Activated T-helper 17 cell treated with anti-CD3 and anti-CD28 coated beads, Interleukin-2, amount 50 U/mL, for 72 hours (primary cell): ENCODE measurements at places on chromosomes 5 and 9. TPM values are rescaled to one million over a fixed set of nuclear protein-coding genes. Genes with fewer than 3 reads are reported as not detected.

GRCh38 chr5:107812570-107813141, 141.9 kb upstream of the EFNA5 start:
- ATAC-seq: no peak

DNA sequence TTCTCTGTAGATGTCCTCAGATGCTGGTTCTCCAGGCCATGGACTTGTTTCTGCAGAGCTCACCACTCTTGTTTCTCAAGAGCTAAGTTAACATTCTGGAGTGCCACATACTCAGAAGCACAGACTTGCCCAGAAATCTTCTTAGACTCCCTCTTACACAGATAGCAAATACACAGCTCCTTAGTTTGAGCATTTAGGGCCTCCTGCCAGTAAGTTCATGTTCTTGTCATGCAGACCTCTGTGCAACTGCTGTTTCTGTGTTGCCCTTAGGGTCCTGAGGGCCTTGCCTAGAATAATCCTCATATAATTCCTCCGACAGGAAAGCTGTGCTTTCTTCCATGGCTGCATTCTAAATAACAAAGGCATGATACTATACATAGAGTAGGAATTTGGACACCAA, 1.3 kb upstream of the PTPDC1 start:
- ATAC-seq: no peak

The FRMPD1 gene
- total RNA-seq: not detected

DNA sequence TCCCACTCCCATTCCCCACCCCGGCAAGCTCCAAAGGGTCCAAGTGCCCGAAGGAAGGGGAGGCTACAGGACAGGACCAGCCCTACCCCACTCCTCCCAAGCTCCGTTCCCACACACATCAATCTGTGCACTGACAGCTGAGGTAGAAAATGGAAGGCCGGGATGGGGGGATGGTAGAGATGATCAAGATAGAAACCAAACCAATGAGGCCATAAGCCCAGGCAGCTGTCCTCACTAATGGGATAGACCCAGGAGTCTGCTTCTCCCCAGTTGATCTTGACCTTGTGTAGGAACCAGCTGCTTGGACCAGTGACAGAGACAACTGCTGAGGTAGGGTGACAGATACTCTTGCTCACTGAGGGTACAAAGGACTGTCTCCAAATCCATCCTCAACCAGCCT, 38.6 kb downstream of the B4GALT1 start:
- ATAC-seq: no peak

The NPR2 gene
- 11.1 TPM for total RNA-seq

The ZNF608 gene
- not detected for total RNA-seq

The ROPN1L gene
- 0.66 TPM for total RNA-seq

DNA sequence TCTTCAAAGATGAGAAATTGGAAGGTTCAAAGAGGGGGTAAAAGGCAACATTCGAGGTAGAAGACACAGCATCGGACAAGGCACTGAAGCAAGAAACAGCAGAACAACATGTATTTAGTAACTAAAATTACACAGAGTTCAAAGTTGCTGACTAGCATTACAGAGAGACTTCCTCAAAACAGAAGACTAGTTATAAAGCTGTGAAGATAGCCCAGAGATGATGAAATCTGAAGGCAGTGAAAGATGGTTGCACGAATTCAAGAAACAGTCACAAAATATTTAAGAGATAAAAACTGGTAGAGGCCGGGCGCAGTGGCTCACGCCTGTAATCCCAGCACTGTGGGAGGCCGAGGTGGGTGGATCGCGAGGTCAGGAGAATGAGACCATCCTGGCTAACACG, 16.3 kb downstream of the MAPKAP1 start:
- no peak for ATAC-seq

The GPR150 gene
- total RNA-seq: 0.35 TPM

- ATAC-seq: no peak
Observed at GRCh38 chr9:128718475-128718874, 5.5 kb downstream of the ZDHHC12 start.

DNA sequence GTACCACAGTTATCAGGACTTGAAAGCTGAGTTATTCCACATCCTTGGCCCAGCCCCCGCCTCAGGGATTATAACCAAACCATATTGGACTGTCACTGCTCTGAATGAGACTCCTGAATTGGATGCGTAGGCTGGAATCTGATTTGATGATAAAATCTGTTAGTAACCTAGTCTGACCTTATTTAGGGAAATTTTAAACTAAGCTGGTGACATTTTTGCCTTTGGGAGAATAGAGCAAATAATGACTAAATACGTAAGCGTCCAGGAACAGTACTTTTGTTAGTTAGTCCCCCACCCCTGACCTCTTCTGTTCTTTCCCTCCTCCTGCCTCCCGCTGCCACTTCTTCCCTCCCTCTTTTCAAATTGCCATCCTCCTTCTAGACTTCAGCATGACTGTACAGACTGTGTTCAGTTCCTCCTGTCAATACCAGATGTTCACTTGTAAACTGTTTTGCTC, 92.6 kb downstream of the TLE4 start:
- no peak for ATAC-seq

GRCh38 chr9:108850293-108850897, 5.4 kb downstream of the ACTL7B start:
- no peak for ATAC-seq

The FANCC gene
- total RNA-seq: 8.8 TPM

- peak; percentile 57 for ATAC-seq
Observed at GRCh38 chr9:6680797-6681146, 35.2 kb upstream of the GLDC start.

The LCN15 gene
- total RNA-seq: not detected

The DUSP1 gene
- 24.6 TPM for total RNA-seq

- no peak for ATAC-seq
Observed at GRCh38 chr9:128503870-128504269, 649 bp upstream of the GLE1 start.

The CD74 gene
- 265 TPM for total RNA-seq

DNA sequence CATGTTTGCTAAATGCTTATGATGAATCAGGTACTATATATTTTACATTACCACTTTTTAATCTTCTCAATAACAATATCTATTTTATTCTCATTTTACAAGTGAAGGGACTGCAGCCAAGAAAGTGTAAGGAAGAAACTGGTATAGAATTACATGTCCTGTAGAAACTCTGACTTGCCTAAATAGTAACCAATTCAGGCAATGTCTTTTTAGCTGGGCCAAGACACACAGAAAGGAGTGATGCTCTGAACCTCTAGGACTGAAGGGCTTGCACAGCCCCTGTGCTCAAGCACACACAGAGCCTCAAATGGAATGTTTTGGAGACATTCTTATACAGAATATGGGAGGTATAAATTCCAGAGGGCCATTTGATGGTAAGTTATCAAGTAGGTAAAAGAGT, 286.4 kb upstream of the TNC start:
- no peak for ATAC-seq

DNA sequence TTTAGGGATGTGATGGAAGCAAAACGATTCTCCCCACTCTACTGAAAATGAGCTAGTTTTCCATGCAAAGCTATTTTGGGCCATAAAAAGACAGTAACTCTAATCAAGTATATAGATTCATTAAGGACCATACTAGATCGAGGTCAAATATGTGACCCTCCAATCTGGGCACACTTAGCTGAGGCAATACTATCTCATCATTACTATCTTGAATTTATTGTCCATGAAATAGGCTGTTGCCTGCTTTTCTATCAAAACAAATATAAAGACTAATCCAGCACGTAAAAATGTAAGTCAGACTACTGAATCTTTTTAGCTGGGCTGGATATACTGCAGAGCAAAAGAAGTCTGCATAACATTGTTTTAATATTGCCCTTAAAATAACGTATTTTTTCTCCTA, 943.1 kb downstream of the NR2F1-AS1 start:
- no peak for ATAC-seq

The PCDHB6 gene
- total RNA-seq: not detected

The CARTPT gene
- total RNA-seq: not detected

- ATAC-seq: peak; percentile 78
Observed at GRCh38 chr5:142618130-142618523, 67.8 kb downstream of the FGF1 start.

GRCh38 chr5:139137697-139138096, 60.5 kb downstream of the SIL1 start:
- ATAC-seq: no peak

The GABRG2 gene
- not detected for total RNA-seq

The PCDHB3 gene
- 0.08 TPM for total RNA-seq

DNA sequence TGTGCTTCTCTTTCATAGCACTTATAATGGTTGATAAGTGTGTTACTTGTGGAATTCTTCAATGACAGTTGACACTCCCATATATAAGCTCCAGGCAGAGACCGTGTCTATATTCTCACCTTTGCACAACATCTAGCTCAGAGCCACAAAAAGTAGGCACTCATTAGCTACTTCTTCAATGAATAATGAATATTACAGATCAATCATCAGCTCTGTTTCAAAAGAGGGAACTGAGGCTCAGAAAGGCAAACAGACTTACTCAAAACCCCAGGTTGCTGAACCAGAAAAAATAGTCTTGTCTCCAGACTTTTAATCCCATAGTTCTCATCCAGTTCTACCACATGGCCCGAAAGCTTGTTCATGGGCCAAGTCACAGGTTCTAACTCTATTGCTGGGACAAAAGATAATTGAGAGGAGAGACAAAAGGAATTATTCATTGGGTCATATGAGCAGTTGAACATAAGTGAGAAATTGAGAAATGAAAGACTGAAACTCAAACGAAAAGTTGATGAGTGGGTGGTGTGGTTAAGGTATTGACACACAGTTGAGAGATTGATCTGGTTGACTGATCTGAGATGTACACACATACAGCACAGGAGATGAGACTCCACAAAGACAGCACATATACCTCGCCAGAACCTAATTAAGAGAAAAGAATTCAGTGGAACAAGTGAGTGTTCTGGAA, 381.6 kb downstream of the EFNA5 start:
- ATAC-seq: peak; percentile 94

The ACOT12 gene
- not detected for total RNA-seq

The EQTN gene
- total RNA-seq: not detected

The SIL1 gene
- total RNA-seq: 27.0 TPM

The HK3 gene
- total RNA-seq: 0.29 TPM

DNA sequence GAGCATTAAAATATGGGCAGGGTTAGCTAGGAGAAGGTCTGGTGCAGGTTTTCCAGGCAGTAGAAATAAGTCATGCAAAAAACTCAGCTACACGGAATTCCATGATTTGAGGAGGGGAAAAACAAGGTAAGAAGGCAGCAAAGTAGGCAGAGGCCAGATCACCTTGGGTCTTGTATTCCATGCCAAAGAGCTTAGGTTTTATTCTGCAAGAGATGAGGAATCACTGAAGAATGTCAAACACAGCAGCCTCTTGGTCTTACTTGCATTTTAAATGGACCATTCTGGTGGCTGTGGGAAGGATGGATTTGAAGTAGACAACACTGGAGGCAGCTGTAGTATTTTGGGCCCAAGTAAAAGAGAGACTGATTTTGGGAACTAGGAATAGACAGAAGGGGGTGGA, 8.6 kb downstream of the TRPM3 start:
- no peak for ATAC-seq

- ATAC-seq: no peak
Observed at GRCh38 chr5:109487753-109488420, 78.1 kb upstream of the PJA2 start.

- no peak for ATAC-seq
Observed at GRCh38 chr9:96071815-96072124, 196.3 kb downstream of the ERCC6L2 start.

DNA sequence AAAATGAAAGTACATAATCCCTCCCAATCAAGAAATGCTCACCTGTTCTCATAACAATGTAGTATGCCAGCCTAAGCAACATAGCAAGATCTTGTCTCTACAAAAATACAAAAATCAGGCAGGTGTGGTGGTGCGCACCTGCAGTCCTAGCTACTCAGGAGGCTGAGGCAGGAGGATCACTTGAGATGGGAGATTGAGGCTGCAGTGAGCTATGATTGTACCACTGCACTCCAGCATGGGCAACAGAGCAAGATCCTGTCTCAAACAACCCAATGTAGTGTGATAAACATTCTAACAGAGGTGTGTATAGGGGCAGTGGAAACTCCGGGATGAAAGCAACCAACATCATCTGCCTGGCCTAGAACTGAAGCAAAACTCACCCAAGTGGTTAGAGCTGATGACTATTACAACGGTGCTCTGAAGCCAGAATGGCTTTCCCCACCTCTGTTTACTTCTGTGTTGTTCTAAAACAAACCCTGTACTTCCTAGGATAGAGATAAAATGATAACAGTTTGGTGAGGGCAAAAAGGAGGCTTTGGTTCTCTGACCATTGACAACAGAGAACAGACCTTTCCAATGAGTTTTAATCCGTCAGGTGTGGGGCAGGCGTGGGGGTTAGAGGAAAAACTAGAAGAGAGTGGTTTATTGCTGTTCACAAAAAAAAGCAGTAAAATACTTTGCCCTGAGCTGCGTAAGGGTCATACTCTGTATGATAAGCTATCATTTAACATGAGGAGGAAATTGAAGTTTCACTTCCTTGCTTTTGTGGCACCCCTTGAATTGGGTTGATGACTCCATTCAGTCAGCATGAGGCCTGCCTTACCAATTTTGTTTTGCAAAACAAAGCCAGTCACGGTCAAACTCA, 18.9 kb downstream of the WNT8A start:
- no peak for ATAC-seq

The OGN gene
- total RNA-seq: 0.30 TPM

GRCh38 chr9:110918316-110919049, 119.8 kb downstream of the LPAR1 start:
- ATAC-seq: no peak

- no peak for ATAC-seq
Observed at GRCh38 chr5:175829813-175830585, 41.4 kb upstream of the CPLX2 start.

DNA sequence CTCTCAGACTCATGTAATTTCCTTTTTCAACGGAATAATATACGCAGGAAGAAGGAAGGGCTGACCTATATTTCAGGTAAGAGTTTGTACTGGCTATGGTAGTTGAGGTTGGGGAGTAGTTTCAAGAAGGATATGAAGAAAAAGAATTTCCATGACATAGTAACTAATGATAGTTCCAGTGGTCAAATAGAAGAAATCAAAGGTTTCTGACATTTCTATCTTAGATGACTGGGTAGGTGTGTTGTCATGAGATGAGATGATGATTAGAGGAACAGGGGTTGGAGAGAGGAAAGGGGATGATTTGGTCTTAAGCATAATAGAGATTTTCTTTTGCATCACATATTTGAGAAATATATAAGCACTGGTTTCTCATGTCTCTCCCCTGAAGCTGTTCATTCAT, 166.0 kb downstream of the SPATA31D1 start:
- no peak for ATAC-seq

GRCh38 chr5:115895821-115896220, 54.1 kb downstream of the AP3S1 start:
- no peak for ATAC-seq

- ATAC-seq: peak; percentile 45
Observed at GRCh38 chr5:151123897-151124751, 33.5 kb downstream of the ANXA6 start.

- no peak for ATAC-seq
Observed at GRCh38 chr9:93824386-93825294, 130.5 kb downstream of the BARX1 start.

The SLC6A3 gene
- total RNA-seq: not detected

DNA sequence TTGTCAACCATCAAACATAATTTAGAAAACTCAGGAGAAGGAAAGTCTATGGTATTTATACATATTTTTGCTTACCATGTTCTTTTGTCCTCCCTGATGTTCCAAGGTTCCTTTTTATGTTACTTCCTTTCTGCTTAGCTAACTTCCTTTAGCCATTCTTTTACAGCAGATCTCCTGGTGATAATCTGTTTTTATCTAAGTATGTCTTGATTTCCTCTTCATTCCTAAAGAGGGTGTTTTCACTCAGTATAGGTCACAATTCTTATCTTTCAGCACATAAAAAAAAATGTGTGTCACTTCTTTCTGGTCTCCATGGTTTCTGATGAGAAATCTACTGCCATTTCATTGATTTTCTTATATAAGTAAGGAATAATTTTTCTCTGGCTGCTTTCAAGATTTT, 384.4 kb upstream of the PDE4D start:
- no peak for ATAC-seq
